ENCODE measurements at places on chromosomes 3 and 15. TPM values are rescaled to one million over a fixed set of nuclear protein-coding genes. Genes with fewer than 3 reads are reported as not detected.

DNA sequence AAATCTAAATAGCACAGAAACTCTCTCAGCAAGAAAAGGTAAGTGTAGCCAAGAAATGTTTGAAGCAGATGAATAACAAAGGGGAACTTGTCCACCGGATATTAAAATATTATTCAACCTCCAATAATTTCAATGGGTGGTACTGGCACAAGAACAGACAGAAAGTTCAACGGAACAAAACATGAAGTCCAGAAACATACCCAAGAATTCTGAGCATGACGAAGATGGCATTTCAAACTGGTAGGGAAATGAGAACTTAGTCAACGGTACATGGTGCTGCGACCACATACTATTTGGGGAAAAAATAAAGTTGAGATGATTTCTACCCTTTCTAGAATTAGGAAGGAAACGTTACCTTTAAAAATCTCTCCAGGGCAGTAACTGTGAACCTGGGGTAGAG, 5.5 kb downstream of the CHSY1 start:
- H3K4me3 ChIP-seq = no peak overlapping the region
- no peak for DNase-seq
- H3K27ac ChIP-seq = no peak overlapping the region
- H3K36me3 ChIP-seq = peaks cover 5% of the 10 kb centered on the region

- no peak overlapping the region for H3K4me3 ChIP-seq
- H3K27ac ChIP-seq = no peak overlapping the region
- H3K4me1 ChIP-seq = peaks cover 13% of the 10 kb centered on the region
Measured at GRCh38 chr3:150106740-150107428, 136.2 kb upstream of the PFN2 start.

DNA sequence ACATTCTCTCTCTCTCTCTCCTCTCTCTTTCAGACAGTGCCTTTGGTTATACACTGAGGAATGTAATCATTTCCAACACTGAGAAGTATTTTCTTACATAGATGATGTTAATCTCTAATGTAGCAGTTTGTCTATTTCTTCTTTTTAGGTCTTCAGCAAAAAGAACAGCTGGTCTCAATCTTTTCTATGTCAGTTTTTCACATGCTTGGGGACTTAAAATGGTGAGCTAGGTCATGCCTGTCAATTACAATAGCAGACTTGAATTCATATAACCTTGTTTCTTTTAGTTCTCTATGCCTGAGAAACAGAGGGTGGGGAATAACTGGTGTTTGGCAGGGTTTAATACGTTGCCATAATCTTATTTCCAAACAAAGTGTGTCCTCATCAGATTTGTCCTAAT, 786.2 kb downstream of the SQOR start:
- H3K4me1 ChIP-seq = no peaks in the 10 kb centered on the region
- H3K27me3 ChIP-seq = no peaks in the 10 kb centered on the region
- DNase-seq = no peak
- H3K36me3 ChIP-seq = no peaks in the 10 kb centered on the region
- no peak overlapping the region for H3K4me3 ChIP-seq

GRCh38 chr15:33535135-33535534, 224.4 kb downstream of the RYR3 start:
- H3K4me3 ChIP-seq = no peak overlapping the region
- DNase-seq = no peak
- H3K27me3 ChIP-seq = no peaks in the 10 kb centered on the region
- no peaks in the 10 kb centered on the region for H3K4me1 ChIP-seq

DNA sequence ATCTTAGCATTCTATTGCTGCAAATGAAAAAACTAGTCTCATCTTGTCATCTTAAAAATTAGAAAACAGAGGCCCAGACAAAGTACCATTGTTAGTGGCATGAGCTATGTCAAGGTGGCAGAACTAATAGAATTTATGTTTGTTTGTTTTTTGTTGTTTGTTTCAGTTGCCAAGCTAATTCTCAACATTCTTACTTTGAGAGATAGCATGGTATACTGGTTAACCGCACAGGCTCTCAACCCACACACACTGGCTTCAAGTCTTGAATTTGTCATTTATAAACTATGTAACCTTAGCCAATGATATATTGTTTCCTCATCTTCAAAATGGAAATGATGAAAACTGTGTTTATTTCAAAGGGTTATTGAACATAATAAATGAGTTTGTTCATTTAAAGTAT, 367.6 kb upstream of the PLSCR5 start:
- DNase-seq = no peak
- no peak overlapping the region for H3K27ac ChIP-seq
- H3K4me3 ChIP-seq = no peak overlapping the region
- H3K36me3 ChIP-seq = no peaks in the 10 kb centered on the region

DNA sequence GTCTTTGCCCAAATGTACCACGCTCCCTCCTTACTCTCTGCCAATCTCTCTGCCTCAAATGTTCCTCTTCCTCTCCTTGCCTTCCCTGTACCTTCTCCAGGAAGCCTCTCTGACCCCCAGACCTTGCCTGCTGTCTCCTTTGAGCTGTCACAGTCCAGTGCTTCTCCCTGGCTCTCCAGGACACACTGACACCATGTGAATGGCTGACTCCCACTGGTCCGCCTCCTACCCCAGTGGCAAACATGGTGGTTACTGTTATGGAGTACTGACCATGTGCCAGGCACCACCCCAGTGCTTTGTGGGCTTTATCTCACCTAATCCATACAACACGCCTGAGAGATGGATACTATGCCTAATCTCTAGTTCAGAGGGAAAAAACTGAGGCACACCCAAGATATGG, 141.9 kb downstream of the TPRA1 start:
- H3K4me1 ChIP-seq = no peaks in the 10 kb centered on the region
- H3K27me3 ChIP-seq = peaks cover 55% of the 10 kb centered on the region
- H3K4me3 ChIP-seq = no peak overlapping the region
- H3K27ac ChIP-seq = no peak overlapping the region
- no peaks in the 10 kb centered on the region for H3K36me3 ChIP-seq

Gene GRIP2
- 0.58 TPM for total RNA-seq

Gene SATB1
- 132 TPM for total RNA-seq

Gene SERPINI2
- not detected for total RNA-seq

Data from stomach (tissue), 19 donors.